HTR-8/SVneo (cell line): ENCODE measurements at places on chromosomes 4 and X.

GRCh38 chr4:93710101-93710846, 118.3 kb upstream of the ATOH1 start:
- no peak for DNase-seq

GRCh38 chrX:56764153-56764974, 35.3 kb downstream of the NBDY start:
- DNase-seq, result peak; percentile 42

DNA sequence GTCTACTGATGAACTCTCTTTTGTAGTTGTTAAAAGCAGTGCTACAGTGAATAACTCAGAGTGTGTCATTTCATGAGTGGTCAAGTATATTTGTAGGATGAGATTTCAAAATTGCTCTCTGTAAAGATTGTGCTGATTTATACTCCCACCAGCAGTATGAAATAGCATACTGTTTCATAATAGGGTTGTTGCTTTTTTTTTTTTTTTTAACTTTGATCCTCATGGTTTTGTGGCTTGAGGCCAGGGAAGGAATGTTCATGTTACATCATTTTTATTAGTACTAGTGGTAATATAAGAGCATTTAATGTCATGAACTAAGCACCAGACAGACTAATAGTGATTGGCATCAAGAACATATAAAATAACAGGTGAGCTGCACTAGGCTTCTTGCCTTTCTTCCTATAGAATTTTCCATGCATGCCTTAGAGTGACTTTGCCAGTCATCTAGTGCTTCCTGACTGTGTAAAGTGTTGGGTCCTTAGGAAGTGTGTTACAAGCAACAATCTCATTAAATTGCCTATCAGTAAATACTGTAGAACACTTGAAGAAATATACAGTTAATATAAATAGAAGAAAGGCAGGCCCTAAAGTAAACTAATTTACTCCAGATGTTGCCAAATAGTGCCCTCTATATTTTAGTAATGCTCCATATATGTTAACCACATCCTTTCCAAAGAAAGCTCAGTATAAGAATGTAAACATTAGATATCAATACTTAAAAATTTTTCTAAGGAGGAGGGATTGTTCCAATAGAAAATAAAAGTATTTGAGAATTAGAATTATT, 38.6 kb upstream of the MSMO1 start:
- peak; percentile 9 for DNase-seq

DNA sequence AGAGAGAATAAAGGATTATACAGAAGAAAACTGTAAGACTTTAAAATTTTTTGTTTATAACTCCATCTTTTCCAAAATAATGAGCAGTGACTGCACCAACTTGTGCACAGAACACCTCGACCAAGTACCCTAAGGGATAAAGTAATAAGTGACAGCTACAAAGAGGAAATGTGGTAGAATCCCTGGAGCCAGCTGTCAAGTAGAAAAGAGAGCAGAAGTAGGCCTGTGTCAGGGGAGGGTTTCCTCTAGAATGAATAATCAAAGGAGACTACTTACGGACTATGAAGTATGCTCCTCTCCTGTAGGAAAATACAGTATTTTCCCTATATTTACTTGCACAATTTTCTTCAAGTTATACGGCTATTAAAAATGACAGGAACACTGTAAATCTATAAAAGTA, 1.2 kb downstream of the EIF1AX start:
- DNase-seq, result no peak

GRCh38 chrX:117895418-117895817, 221.2 kb downstream of the KLHL13 start:
- no peak for DNase-seq

DNA sequence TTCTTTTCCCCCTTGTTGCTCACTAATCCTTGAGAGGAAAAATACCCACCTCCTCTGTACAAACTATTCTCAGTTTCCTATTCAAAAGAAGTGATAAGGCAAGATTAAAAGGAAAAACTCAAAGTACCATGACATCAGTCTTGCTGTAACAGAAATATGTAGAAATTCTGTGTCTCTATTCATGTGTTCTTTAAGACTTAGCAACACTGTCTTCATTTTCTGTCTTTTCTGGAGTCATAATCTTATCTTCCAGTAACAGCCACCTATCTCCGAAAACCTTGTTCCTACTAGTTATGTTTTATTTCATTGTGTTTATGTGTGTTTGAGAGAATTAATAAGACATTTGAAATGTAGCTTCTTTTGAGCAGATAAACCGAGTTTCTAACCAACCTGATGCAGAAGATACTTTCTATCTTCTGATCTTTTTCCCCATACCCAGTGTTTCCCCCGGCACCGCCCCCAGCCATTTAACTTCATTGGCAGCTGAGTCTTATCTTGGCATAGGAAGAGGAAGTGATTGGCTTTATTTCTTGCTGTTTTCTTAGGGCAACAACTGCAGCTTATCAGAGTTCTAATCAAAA, 8.0 kb downstream of the FAM241A start:
- DNase-seq, result no peak
